ENCODE measurements at places on chromosomes 4 and X. TPM values are rescaled to one million over a fixed set of nuclear protein-coding genes. Genes with fewer than 3 reads are reported as not detected.

DNA sequence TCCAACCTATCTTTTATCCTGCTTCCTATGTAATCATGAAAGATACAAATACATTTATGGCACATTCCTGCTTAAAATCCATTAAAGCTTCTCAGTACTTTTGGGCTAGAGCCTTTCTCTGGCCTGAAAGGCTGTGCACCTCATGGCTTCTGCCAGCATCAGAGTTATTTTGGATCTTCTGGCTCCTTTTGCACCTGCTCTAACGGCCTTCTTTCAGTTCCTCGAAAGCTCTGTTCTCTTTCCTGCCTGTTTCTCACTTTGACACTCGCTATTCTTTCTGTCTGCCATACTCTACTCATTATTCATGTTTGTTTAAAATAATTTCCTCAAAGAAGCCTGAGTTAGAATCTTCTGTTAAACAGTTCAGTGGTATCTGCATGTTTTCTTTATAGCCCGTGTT is 86.0 kb downstream of the LRP2BP start:
- H3K4me3 ChIP-seq, result no peak overlapping the region
- H3K36me3 ChIP-seq, result peaks cover 12% of the 10 kb centered on the region
- DNase-seq, result no peak
- no peak overlapping the region for H3K27ac ChIP-seq

DNA sequence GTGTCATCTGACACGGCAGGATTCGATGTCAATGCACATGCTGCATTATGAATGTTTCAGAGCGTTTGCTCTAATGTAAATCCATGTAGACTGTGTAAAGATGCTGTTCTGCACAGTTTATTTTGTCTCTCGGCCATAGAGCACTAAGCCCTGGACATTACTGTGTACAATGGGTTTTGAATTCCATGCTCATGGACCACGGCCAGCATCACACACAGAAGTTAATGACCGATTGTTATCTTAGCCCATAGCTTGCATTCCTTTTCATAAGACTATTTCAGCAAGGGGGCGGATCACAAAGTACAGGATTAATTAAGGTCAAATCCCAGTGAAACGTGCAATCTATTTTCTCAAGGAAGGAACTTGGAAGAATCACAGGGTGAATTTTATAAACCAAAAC is 286.1 kb upstream of the TENM3 start:
- no peaks in the 10 kb centered on the region for H3K27me3 ChIP-seq
- no peaks in the 10 kb centered on the region for H3K36me3 ChIP-seq
- H3K4me3 ChIP-seq, result no peak overlapping the region

DNA sequence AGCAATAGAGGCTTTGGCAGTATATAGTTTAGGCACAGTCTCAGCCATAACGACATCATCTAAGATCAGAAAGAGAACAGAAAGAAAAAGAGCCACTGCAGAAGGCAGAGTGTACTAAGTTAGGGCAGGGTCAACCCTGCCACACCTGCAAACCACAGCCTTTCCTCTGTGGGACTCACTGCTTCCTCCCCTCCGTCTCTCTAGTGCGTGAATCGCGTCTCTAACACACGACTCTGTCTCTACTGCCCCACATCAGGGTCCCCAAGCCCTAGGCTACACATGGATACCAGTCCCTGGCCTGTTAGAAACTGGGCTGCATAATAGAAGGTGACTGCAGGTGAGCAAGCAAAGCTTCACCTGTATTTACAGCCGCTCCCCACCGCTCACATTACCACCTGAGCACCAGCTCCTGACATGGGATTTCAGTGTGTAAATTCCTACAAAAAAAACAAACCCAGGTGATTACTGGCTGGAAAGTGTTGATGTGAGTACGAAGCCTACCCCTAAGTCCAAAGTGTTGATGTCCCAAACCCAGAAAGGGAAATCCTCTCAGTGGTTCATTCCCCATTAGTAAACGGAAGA is 128.9 kb downstream of the PRKX start:
- peaks cover 21% of the 10 kb centered on the region for H3K27me3 ChIP-seq
- no peaks in the 10 kb centered on the region for H3K4me1 ChIP-seq
- no peak for DNase-seq
- no peaks in the 10 kb centered on the region for H3K36me3 ChIP-seq
- H3K4me3 ChIP-seq, result no peak overlapping the region

GRCh38 chr4:156892805-156893204 is 78.8 kb downstream of the PDGFC start:
- H3K36me3 ChIP-seq, result no peaks in the 10 kb centered on the region
- no peak for DNase-seq
- H3K27ac ChIP-seq, result no peak overlapping the region
- no peaks in the 10 kb centered on the region for H3K27me3 ChIP-seq
- H3K4me3 ChIP-seq, result no peak overlapping the region
- H3K4me1 ChIP-seq, result no peaks in the 10 kb centered on the region

DNA sequence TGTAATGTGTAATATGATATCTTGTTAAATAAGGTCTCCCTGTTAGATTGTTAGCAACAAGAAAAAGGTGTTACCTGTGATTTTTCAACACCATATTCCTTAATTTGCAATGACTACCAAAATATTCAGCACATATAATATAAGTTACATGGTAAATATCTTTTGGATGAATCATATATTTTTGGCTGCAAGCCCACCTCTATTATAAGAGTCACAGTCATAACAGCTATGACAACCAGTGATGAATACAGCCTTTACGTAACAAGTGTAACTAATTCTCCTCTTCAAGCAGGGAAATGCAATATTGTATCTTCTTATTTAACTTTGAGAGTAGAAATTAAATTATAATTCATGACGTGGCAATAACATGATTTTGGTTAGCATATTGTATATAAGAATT is 187.0 kb downstream of the NLGN4X start:
- H3K27ac ChIP-seq, result no peak overlapping the region
- DNase-seq, result no peak
- H3K4me1 ChIP-seq, result no peaks in the 10 kb centered on the region
- H3K27me3 ChIP-seq, result no peaks in the 10 kb centered on the region

- DNase-seq, result no peak
- H3K4me3 ChIP-seq, result no peak overlapping the region
- no peaks in the 10 kb centered on the region for H3K27me3 ChIP-seq
- H3K4me1 ChIP-seq, result peaks cover 10% of the 10 kb centered on the region
Observed at GRCh38 chr4:168732714-168733113, 235.9 kb downstream of the PALLD start.

- H3K27ac ChIP-seq, result no peak overlapping the region
- H3K27me3 ChIP-seq, result no peaks in the 10 kb centered on the region
- DNase-seq, result no peak
- H3K4me1 ChIP-seq, result no peaks in the 10 kb centered on the region
- no peak overlapping the region for H3K4me3 ChIP-seq
Observed at GRCh38 chr4:38241541-38241940, 281.3 kb downstream of the PTTG2 start.

- H3K4me1 ChIP-seq, result no peaks in the 10 kb centered on the region
- no peaks in the 10 kb centered on the region for H3K36me3 ChIP-seq
- H3K4me3 ChIP-seq, result no peak overlapping the region
Observed at GRCh38 chr4:110907801-110908313, 285.0 kb upstream of the PITX2 start.

DNA sequence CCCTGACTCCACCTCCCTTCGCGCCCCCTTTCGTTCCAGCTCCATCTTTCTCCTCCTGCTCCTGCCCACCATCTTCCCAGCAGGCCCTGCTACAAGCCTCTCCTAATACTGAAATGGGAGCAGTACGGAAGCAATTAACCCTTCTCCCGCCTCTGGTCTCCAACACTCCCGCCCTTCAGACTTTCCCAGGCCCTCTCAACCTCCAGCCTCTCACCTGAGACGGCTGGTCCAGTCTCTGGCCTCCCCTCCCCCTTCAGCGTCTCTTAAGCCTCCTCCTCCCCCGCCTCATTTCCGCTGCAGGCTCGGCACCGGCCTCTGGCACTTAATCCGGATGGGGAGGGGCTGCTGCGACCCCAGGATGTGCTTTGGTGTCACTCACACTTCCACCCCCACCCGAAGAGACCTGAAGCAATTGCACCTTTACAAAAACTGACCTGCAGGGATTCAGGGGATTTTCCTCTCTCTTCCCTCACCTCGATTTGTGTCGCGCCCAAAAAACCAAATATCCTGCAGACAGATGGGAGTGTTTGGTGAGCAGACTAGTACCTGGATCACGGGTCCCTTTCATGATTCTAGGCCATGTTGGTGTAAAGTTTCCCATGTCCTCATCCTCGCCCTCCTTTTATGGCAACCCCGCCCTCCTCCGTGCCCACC is 657 bp downstream of the TCEAL8 start:
- peaks cover 12% of the 10 kb centered on the region for H3K27me3 ChIP-seq
- peak overlapping the region; percentile 89 for H3K27ac ChIP-seq
- peak; percentile 75 for DNase-seq
- H3K4me3 ChIP-seq, result peak overlapping the region; percentile 16
- H3K36me3 ChIP-seq, result no peaks in the 10 kb centered on the region
- no peaks in the 10 kb centered on the region for H3K4me1 ChIP-seq

GRCh38 chrX:121831601-121832000 is 784.2 kb downstream of the GLUD2 start:
- H3K27ac ChIP-seq, result no peak overlapping the region
- no peaks in the 10 kb centered on the region for H3K4me1 ChIP-seq
- no peaks in the 10 kb centered on the region for H3K36me3 ChIP-seq
- no peaks in the 10 kb centered on the region for H3K27me3 ChIP-seq
- no peak overlapping the region for H3K4me3 ChIP-seq

- H3K4me3 ChIP-seq, result no peak overlapping the region
- DNase-seq, result peak; percentile 49
- no peaks in the 10 kb centered on the region for H3K36me3 ChIP-seq
- H3K4me1 ChIP-seq, result peaks cover 20% of the 10 kb centered on the region
Observed at GRCh38 chr4:99408346-99408745, 26.8 kb downstream of the ADH7 start.

DNA sequence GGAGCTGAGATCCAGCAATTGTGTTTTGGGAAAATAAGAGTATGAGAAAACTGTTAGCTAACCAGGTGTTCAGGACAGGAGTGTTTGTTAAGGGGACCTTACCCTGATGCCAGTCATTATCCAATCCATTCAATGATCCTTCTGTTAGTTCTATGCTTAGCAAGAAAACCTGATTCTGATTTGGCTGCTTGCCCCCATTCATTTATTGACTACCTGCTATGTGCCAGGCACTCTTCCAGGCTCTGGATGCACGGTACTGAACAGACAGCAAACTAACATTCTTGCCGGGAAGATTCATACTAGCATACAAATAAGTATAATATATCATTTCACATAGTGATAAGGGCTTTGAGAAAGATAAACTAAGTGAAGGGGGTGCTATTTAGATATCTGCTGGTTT is 1.0 kb upstream of the MECP2 start:
- no peaks in the 10 kb centered on the region for H3K36me3 ChIP-seq
- H3K4me1 ChIP-seq, result peaks cover 9% of the 10 kb centered on the region
- no peak for DNase-seq
- no peaks in the 10 kb centered on the region for H3K27me3 ChIP-seq
- H3K27ac ChIP-seq, result no peak overlapping the region

- no peak for DNase-seq
- no peaks in the 10 kb centered on the region for H3K4me1 ChIP-seq
- no peak overlapping the region for H3K4me3 ChIP-seq
- peaks cover 29% of the 10 kb centered on the region for H3K27me3 ChIP-seq
- H3K27ac ChIP-seq, result no peak overlapping the region
Observed at GRCh38 chrX:108415891-108416290, 22.3 kb downstream of the COL4A6 start.

DNA sequence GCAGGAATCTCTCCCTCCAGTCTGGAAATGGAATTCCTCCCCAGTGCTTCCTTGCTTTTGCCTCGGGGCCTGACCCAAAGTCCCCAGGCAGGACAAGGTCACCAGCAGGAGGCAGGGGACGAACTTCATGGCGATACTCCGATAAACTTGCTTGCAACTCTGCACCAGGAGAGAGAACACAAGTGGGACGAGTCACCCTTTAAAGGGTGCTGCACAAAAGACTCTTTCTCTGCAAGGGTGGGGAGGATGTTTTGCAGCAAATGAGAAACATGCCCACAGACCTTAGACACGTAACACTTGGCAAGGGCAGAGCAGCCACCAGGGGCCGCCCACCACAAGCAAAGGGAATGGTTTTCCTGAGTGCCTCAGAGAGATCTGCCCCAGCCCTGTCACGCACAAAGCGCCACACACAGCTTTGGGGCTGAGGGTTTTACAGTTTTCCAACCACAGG is at the start of gene FGFBP2:
Gene FGFBP2, minus strand, starts transcription at position 175 of the 451 bp plus-strand sequence. Its CDS starts 46 bp downstream, at position 129.
- H3K27ac ChIP-seq, result no peak within 1 kb of the TSS
- peak; percentile 44 for DNase-seq
- H3K27me3 ChIP-seq, result no peaks in the 10 kb centered on the region
- H3K4me3 ChIP-seq, result no peak within 1 kb of the TSS
- no peaks in the 10 kb centered on the region for H3K4me1 ChIP-seq

DNA sequence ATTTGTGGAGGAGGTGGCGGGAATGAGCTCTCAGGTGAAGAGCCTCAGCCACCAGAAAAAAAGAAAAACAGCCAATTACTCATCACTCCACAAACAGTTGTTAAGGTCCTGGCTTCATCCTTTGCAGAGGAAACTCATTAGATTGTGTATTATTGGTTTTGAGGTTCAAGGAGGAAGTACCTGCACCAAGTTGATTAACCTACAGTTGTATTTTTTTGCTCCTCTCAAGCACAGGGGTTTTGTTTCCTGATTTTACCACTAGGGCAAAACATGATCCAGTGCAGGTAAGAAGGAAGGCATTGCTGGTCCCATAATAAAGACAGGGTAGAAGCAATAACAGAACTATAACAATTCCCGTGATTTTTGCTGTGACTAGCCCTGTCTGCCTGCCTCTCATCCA is 84.0 kb upstream of the QRFPR start:
- H3K36me3 ChIP-seq, result no peaks in the 10 kb centered on the region
- H3K27me3 ChIP-seq, result no peaks in the 10 kb centered on the region

DNA sequence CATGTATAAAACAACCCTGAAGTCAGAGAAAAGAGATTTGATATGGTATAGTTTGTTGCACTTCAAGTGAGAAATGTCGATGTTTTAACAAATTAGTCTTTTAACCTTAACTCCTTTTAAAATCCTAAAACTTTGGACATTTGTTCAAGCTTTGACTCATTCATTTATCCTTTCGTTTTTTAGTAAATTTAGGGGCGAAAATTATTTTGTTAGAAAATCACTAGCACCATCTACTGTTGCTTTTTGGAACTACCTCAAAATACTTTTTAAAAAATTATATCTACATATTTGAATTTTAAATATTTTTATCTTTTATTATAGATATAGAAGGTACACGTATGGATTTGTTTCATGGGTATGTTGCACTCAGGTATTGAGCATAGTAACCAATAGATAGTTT is 165.1 kb upstream of the POF1B start:
- no peaks in the 10 kb centered on the region for H3K27me3 ChIP-seq
- DNase-seq, result peak; percentile 6
- H3K4me1 ChIP-seq, result no peaks in the 10 kb centered on the region
- H3K4me3 ChIP-seq, result no peak overlapping the region

DNA sequence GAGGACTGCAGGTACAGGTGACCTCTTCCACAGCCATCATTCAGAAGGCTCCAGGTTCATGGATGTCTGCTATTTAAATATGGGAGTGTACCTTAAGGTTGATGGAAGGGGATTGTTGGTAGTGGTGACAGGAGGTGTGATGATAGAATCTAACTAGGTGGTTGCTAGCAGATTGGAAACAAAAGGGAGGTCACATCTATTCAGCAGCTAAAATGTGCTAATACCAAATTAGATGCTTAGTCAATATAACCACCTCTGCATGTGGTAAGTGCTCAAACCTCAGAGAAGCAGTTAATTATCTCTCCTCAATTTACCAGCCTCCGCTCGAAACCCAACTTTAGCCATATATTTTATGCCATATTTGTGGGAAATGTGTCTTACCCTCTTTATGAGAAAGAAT is 98.7 kb upstream of the CCSER1 start:
- no peaks in the 10 kb centered on the region for H3K36me3 ChIP-seq
- no peaks in the 10 kb centered on the region for H3K4me1 ChIP-seq
- no peak overlapping the region for H3K27ac ChIP-seq
- H3K4me3 ChIP-seq, result no peak overlapping the region

Gene PUDP
- 17.3 TPM for total RNA-seq

Gene NDST4
- not detected for total RNA-seq

Gene MAGEA9
- total RNA-seq, result not detected

Gene CFAP99
- 2.6 TPM for total RNA-seq

Gene SMIM31
- total RNA-seq, result 2.3 TPM
